ENCODE measurements at places on chromosomes 3 and 15.

- no peak for DNase-seq
These were observed 17.8 kb downstream of the GCSAM start for GRCh38 chr3:112115161-112115739.

GRCh38 chr15:64800476-64800875 is 25.0 kb downstream of the PIF1 start:
- no peak for DNase-seq

DNA sequence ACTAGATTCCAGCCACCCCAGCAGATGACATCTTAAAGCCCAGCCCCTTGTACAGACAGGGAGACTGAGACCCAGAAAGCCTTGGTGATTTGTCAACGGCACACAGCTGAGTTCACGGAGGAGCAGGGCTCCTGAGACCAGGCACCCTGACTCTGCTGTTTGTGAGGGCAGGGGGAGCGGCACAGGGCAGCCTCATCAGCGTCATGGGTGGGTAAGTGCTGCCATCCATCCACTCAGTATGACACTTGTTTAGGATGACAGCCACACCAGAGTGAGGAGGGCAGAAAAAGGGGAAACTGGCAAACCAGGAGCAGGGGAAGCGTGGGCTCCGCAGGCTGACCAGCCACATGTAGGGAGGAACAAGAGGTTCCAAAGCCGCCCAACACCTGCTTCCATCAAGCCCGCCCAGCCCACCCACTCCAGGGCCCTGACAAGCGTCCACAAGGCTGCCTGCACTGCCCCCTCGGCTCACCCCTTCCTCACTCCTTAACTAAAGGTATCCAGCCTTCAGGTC is 19.9 kb downstream of the RBPMS2 start:
- no peak for DNase-seq

DNA sequence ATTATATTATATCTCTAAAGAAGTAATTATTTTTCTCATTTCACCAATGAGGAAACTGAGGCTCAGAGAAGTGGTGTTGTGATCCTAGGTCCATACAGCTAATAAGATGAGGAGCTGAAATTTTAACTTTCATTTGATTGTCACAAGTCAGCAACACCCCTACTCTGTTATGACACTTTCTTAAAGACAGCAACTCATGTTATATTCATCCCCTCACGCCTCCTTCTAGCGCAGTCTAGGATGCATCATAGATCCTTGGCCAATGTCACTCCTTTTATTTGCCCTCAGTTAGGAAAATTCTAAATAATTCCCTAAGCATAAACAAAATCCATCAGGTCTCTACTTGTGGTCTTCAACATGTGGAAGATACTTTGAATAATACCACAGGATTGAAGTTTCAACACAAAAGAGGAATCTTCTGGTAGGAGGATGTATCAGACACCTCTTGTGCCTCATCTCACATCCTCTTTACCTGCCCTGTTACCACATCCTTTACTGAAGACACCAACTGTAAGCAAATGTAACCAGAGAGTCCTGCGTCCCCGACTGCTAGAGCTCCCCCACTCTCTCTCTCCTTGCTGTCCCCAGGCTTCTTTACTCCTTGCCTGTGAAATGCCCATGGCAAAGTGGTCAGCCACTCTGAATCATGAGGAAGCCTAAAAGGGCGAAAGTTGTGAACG is 53.7 kb downstream of the TRIM42 start:
- DNase-seq = no peak

DNA sequence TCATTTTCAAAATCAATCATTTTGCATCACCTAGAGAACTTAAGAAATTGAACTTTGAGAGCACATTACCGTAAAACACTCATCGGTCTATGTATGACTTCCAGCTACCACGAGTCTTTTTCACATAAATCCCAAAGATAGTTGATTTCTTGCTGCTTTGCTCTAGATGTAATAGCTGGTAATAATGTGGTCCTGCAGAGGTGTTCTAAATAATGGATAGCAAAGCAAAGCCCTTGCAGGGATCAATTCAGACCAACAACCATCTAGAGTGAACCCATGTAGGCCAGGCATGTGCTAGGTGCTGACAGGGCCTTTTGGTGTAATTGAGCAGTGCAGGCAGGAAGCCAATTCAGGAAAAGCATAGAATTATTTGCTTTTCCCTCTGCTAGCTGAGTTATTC is 26.1 kb upstream of the C3orf80 start:
- DNase-seq = no peak

- DNase-seq = no peak
These were observed 8.9 kb downstream of the CA12 start for GRCh38 chr15:63372753-63373152.

DNA sequence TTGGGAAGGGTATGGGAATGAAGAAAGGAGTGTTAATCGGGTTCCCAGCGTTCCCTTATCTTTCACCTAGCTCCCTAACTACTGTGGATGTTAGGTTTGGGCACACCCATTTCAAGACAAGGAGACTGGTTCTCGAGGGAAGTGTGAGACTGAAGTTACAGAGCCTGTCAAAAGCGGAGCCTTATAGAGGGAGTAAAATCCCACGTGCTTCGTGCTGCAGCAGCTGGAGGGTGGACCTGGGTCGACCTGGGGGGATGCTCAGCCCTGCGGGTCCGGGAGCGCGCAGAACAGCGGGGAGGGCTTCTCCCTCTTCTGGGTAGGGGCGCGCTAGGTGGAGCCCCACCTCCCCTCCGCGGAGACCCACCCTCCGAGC is 314 bp upstream of the TMED3 start:
- DNase-seq = no peak

GRCh38 chr3:195291121-195291520 is 20.2 kb upstream of the XXYLT1 start:
- no peak for DNase-seq

GRCh38 chr3:134249296-134249841 is 1.3 kb downstream of the RYK start:
- DNase-seq = no peak

- DNase-seq = no peak
These were observed 180.0 kb upstream of the TGFBR2 start for GRCh38 chr3:30426293-30426993.

- no peak for DNase-seq
These were observed 25.5 kb upstream of the HACD2 start for GRCh38 chr3:123610331-123610730.

- DNase-seq = no peak
These were observed 145.4 kb upstream of the GOLIM4 start for GRCh38 chr3:168241156-168241555.

- DNase-seq = no peak
These were observed 76.1 kb upstream of the ATP11B start for GRCh38 chr3:182717216-182717615.

DNA sequence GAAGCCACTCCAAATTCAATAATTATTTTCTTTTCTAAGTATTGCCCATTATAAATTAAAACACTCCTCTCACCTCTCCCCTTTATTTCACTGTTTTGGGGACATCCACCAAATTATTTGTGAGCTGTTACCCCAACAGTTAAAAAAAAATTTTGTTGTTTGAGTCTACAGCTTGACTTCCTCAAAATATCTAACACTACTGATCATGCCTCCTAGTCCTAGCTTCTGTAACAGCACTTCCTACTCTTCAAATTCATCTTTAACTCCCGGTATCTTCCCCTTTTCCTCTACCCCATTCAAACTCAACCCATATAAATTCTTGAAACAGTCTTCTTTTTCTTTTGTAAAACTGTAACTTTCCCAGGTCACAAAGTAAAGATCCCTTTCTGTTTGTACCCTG is 15.9 kb downstream of the PARL start:
- DNase-seq = no peak

- DNase-seq = no peak
These were observed 23.1 kb downstream of the STIMATE start for GRCh38 chr3:52874160-52874701.

All from KG1 (cell line).